GM12892 (cell line): ENCODE measurements at places on chromosomes 3 and 15.
A peak's percentile ranks its signal among the peaks of the same experiment; 100 is the strongest.

GRCh38 chr3:53846134-53846850 lies at the start of the genes CHDH and IL17RB:
Gene CHDH (minus strand): TSS chr3:53846419. CDS start chr3:53824008, 22,411 bp downstream.
Gene IL17RB (plus strand): TSS chr3:53846568. CDS start chr3:53846589, 21 bp downstream.
- peak; percentile 46 for DNase-seq

DNA sequence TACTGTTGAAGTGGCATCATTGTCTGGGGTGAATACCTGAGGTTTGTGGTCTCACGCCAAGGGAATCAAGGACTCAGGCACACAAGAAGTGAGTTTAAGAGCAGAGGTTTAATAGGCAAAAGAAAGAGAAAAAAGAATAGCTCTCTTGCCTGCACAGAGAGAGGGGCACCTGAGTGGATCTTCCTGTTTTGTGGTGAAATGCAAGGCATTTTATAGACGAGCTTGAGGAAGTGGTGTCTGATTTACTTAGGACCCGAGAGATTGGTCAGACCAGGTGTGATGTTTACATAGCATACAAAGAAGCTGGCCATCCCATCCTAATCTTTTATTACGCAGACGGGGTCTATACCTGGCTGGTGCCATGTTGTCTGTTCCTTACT lies 13.2 kb downstream of the CCR5 start:
- no peak for DNase-seq

DNA sequence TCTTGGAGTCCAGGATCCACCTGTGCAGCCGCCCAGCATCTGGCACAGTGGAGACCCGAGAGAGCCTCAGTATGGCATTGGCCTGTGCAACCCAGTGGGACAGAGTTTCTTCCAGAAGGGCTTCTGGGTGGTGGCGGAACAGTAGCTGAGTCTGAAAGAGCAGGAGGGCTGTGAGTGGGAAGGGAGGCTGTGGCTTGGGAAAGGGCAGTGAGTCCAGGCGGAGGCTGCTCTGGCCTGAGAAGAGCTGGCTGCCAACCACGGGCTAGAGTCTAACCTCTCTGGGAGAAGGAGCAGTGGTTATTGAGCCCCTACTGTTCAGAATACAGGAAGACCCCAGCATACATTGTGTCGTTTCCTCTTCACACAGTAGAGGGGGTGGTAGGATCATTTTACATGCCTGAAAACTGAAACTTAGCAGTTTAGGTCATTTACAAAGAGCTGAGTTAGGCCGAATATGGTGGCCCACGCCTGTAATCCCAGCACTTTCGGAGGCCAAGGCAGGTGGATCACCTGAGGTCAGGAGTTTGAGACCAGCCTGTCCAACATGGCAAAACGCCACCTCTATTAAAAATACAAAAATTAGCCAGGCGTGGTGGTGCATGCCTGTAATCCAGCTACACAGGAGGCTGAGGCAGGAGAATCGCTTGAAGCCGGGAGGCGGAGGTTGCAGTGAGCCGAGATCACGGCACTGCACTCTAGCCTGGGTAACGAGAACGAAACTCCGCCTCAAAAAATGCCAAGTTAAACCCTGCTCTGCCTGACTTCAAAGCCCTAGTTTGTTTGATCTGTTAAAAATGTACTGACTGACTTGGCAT lies 3.2 kb downstream of the AEN start:
- no peak for DNase-seq

DNA sequence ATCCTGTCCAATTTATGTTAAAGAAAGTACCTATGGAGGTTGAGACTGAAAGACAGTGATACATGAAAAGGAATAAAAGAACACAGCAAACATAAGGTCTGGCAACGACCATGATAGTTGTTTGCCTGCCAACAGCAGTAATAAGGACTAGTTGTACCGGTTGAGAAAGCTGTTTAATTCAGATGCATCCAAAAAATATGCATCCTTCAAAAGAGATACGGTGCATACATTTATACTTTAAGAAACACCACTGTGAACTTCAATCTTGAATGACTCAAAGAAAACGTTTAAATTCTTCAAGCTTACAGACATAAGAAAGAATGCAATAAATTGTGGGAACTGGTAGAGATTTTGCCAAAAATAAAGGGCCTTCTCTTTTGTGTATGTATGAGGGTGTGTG lies 492.1 kb downstream of the NLGN1 start:
- DNase-seq = no peak

GRCh38 chr15:60264566-60264965 lies 133.2 kb downstream of the ANXA2 start:
- no peak for DNase-seq

GRCh38 chr3:194089357-194090177 lies 46.4 kb upstream of the HES1 start:
- DNase-seq = no peak

DNA sequence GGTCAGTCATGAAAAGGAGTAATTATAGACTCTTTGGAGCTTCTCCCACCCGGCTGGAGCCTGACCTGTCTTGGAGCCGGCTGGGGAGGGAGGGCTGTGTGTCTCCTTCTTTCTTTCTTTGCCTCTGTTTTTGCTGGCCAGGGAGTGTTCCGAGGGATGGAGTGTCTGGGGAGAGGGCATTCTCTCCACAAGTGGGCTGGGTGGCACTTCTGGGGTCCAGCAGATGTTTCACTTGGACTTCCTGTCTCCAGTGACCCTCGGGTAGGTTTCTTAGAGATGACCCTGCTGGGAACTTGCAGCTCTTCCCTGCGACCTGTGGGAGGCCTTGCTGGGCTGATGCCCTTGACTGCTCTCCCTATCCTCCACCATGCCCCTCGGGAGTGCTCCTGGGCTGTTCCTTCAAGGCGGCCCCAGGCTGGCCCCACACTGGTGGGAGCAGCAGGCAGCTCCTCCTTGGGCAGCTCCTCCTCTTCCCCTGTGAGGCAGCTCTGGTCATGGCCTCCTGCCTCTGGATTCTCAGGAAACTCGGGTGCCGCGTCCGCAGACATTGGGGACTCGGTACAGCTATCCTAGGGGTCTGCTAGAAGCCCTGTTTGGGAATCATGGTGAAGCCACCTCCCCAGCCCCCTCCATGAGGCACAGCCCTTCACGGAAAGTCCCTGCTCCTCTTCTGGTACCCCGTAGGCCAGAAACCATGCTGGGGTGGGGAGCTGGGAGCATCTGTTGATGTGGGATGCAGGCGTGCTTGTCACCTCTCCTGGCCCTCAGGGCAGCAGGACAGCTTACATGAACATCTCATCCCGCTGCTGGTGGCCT lies 44.9 kb downstream of the APBA2 start:
- DNase-seq = no peak

DNA sequence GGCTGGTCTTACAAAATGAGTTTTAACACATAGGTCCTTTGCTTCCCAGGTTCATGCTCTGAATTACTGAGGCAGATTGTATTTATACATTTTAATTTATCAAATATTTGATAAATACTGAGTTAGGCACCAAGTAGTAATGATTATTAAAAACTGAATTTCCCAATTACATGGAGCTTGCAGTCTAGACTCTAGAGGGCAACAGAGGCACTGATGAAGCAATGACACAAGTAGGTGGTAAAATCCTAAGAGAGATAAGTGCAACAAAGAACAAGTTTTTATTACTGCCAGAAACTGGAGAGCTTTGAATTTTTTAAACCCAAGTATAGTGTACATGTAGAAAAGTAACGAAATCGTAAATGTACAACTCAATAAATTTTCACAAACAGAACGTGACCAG lies 406.2 kb upstream of the RARB start:
- DNase-seq = no peak

DNA sequence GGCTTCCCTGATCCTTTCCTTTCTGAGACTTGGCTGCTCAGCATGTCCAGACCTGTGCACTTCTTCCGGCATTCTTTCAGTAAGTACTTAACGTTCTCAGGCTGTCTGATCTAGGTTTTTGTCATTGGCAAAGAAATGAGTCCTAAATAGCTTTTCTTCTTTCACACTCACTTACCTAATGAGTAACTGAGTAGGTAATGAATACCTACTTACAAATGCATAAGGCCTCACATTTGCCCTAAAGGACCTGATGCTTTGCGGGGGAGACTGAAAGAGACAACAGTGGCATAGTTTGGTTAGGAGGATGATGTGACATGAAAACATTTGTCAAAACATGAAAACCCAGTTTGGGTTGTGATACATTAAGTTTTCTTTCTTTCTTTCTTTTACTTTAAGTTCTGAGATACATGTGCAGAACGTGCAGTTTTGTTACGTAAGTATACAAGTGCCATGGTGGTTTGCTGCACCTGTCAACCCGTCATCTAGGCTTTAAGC lies 516.7 kb upstream of the CFAP20DC start:
- DNase-seq = peak; percentile 12
